ENCODE measurements at places on chromosomes 2 and 18.

DNA sequence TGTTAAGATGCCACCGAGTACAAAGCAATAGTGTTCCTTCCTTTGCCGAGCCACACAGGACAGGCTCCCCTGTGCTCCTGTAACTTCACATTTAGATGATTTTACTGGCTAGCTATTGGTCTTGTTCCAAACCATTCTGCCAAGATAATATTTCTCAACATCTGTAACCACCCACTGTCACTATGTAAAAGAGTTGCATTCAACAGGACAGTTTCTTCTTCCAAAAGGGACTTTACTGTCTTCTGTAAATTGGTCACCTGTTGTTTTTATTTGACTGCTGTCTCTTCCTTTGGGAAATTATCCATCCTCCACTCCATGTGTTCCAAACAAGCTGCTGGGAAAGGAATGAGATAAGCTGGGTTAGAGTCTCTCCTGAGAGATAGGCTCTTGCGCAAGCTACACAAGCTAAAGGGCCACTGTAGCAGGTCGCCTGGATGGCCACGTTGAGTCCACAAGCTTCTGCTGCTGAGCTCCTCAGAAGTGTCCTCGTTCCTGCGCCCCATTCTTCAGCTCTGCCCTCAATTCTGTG lies 14.4 kb upstream of the BZW1 start:
- no peak for DNase-seq

- DNase-seq = no peak
Measured at GRCh38 chr2:33241072-33241471, 235.4 kb upstream of the RASGRP3 start.

- no peak for DNase-seq
Measured at GRCh38 chr2:149906886-149907285, 319.3 kb upstream of the MMADHC start.

GRCh38 chr2:224646242-224646846 lies 61.2 kb upstream of the CUL3 start:
- peak; percentile 64 for DNase-seq

DNA sequence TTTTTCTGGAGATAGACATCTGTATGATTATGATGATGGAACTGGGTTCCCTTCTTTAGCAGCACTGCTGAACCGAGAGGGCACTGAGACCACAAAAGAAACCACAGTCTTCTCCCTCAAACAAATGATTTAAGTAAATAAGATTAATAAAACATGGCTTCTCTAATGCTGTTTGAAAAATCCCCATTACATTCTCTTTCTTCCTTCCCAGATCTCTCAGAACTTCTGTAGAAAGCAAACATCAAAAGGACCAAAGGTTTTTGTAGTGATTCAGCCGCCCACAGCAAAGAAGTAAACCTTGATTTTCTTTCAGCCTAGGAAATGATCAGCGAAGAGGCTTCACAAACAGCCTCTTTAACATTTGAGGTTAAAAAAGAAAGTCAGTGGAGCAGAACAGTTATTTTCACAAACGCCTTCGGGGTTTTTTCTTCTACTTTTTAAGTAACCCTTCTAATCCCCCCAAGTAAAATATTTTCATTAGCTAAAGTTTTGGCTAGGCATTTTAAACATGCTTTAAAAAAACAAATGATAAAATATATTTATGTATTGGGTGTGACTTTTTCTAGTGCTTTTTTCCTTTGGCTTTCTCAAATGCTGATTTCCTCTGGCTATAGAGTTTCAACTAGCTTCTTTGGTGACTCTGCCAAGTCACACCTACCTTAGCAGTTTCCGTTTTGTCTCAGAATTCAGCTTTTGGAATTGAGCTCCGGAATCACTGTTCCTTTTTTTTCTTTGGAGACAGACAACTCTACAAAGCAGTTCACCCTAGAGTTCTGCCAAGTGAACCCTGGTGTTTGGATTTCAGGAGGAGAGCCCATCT lies 89.6 kb downstream of the UPP2 start:
- DNase-seq = no peak

DNA sequence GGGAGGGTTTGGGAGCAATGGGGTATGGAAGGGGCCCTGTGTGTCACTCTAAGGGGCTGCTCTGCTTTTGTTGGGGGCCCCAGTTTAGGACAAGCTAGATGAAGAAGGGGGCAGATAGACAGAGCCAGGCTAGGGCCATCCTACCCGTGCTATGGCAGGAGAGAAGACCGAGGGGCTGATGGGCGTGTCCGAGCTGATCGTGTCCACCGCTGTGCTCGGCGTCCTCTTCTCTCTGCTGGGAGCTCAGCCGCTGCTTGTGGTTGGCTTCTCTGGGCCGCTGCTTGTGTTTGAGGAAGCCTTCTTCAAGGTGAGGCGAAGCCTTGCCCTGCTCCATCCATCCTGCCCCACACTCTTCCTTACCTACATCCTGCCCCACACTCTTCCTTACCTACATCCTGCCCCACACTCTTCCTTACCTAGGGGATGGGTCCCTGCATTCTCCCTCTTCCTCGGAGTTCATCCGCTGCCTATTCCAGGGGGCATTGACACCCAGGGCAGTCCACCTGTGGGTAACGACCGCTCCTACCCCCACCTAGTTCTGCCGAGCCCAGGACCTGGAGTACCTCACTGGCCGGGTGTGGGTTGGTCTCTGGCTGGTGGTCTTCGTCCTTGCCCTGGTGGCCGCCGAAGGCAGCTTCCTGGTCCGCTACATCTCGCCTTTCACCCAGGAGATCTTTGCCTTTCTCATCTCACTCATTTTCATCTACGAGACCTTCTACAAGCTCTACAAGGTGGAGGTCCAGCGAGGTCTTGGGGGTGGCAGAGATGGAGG lies 8.9 kb downstream of the SLC4A3 start:
- peak; percentile 33 for DNase-seq

GRCh38 chr2:38187541-38188011 lies 111.6 kb upstream of the CYP1B1 start:
- DNase-seq = no peak

DNA sequence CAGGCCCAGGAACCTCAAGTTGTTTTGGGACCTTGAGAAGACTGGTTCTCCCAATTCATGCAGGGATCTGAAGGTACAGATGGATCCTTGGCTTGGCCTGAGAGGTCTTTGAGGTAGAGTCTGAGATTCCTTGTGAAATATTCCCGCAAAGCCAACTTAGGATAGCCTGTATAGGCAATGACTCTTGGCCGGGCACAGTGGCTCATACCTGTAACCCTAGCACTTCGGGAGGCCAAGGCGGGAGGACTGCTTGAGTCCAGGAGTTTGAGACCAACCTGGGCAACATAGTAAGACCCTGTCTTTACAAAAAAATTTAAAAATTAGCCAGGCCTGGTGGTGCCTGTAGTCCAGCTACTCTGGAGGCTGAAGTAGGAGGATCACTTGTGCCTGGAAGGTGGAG lies 40.4 kb downstream of the ANKMY1 start:
- DNase-seq = no peak

DNA sequence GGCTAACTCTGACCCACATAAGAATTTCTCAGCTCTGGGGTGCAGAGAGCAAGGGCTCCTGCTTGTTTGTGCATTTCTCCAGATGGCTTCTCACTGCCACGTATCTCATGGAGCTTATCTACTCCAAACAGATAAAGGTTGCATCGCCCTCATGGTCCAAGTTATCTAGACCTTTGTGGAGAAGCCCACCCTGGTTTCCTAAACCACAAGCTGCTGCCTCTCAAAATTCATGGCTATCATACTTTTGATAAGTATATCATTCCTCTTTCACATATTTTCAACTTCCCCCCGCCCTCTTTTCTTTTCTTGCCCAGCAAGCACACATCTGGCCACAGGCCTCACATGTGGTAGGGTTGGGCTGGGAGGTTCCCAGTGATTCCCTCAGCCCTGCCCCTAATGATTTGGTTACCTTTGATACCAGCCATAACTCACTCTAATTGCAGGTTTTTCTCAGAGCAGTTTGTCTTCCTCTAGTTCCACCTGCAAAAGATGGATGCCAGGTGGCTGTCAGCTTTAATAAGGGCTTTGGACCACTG lies 146.0 kb downstream of the RHBDD1 start:
- DNase-seq = no peak

DNA sequence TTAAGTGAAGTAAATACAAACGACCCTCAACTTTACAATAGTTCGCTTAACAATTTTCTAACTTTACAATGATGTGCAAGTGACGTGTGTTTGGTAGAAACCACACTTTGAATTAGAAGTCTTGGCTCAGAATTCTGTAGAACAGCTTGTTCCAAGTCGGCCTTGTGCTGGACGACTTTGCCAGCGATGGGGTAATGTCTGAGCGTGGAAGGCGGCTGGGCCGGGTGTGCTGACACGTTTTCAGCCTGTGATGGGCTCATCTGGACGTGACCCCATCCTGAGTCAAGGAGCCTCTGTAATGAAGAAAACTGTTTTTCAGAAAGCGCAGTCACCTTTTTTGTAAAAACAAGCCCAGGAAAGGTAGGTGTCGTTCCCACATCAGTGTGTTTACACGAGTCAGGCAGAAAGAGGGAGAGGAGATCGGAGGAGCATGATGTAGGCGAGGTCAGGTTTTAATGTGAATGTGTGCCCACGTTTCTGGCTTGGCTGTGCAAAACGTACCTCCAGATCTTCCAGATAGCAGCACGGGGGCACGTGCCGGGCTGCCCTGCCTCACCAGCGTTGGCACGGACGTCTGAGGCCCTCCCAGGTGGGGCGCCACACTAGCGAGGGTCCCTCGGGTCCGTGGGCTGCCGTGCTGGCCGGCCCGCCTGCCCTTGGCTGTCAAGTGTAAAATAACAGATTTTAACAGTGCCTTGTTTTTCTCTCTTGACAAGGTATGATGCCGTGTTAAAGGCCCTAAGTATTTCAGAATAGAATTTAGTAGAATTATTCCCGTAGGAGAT lies 54.6 kb downstream of the CTDP1 start:
- DNase-seq = no peak

DNA sequence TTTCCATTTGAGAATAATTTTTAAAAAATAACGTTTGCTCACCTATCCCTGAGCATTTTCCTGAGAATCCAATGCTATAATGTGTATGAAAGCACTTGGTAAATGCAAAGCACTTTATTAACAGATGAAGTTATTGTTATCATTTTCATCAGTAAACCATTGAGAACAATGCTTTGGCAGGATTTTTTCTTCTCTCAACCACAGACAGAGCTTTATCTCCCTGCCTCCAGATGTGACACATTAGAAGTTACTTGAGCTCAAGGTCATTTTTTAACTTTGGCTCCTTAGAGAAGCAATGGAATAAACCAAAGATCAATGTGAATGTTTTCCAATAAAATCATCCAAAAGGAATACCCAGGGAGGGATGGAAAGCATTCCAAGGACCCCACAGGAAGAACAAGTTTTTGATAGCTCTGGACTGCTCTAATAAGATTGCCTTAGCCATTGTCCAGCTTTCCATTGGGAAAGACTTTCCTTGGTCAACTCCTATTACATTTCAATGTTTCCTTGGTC lies 118.9 kb upstream of the NT5C1B start:
- no peak for DNase-seq

GRCh38 chr2:207450186-207450585 lies 79.6 kb upstream of the CREB1 start:
- no peak for DNase-seq

DNA sequence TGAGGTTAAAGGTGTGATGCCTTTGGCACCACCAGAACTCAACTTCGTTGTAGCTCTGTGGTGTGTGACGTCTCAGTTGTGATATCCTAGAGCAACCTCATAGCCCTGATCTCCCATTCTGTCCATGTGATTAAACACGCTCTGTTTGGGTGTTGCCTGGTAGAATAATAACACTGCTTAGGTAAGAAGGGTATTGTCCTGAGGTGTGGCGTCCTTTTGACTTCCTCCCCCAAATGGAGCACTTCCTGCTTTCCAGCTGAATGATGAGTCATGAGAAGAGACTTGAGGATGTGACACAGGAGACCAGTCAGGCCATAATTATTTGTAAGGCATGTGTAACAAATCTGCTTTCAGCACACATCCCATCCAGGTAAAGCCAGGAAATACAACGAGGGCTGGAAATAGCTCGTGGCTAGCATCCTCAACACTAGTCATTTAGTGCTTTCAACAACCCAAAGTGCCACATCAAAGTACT lies 100.7 kb downstream of the RAPGEF4 start:
- no peak for DNase-seq

- peak; percentile 93 for DNase-seq
Measured at GRCh38 chr18:70578480-70578879, 289.6 kb downstream of the SOCS6 start.

GRCh38 chr2:71566372-71566771 lies 113.0 kb downstream of the DYSF start:
- no peak for DNase-seq

DNA sequence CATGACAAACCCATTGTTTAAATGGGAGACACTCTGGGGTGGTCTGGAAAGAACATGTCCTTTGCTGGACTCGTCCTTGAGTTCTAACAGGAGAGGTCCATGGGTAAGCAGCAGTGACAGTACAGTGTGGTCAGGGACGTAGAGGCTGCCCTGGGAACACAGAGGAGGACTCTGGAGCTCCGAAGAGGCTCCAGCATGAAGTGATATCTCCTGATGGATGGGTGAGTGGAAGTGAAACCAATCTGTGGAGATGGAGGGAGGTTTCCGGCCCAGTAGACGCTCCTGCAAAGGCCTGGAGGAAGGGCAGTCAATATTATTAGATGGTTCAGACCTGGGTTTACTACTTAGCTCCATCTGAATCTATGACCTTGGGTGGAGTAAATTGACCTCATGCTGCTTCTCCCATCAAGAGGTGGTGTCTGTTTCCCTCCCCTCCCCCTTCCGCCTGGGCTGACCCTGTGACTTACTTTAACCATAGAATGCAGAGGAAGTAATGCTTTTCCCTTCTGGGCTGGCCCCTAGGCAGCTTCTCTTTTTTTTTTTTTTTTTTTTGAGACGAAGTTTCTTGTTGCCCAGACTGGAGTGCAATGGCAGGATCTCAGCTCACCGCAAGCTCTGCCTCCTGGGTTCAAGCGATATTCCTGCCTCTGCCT lies 2.3 kb upstream of the TFCP2L1 start:
- no peak for DNase-seq

DNA sequence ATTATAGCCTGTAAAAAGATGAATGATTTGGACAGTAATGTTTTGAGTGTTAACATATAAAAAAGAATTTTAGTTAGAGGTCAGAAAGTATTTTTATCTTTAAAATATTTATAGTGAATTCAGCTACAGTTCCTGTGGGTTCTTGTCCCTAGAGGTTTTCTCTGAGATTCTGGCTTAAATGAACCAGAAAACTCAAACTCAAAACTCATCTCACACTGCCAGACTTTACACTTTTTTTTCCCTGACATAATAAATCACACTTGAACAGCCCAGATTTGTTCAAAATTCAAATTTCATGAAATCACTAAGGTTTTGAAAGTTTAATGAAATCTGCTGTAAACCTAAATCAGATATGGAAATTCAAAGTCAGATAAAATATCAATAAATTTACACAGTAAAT lies 92.3 kb downstream of the KCNH7 start:
- DNase-seq = no peak

- DNase-seq = no peak
Measured at GRCh38 chr2:133993160-133993559, 260.7 kb upstream of the MGAT5 start.

- DNase-seq = no peak
Measured at GRCh38 chr2:207327513-207327912, 161.8 kb upstream of the KLF7 start.

- no peak for DNase-seq
Measured at GRCh38 chr18:6370886-6371635, 43.6 kb downstream of the L3MBTL4 start.

GRCh38 chr2:227363756-227364155 lies 15.3 kb downstream of the TM4SF20 start:
- DNase-seq = peak; percentile 53
